Non-pigmented ciliary epithelial cell (primary cell): ENCODE measurements at places on chromosomes 16 and 17.

DNA sequence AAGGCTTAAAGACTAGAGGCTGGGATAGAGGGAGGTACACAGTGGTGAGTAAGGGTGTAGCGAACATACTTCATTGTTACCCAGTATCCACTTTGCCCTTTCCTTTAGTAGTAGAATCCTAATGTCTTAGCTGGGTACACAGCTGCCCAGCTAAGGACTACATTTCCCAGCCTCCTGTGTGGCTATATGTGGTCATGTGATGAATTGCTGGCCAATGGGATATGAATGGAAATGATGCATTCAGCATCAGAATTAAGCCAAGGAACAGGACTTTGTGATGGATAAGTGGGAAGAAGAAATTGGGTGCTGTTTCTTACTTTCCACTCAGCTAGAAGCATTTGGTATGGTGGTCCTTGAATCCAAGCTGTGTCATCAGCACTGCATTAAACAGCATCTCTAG is 55.9 kb downstream of the FOXL1 start:
- DNase-seq = no peak

DNA sequence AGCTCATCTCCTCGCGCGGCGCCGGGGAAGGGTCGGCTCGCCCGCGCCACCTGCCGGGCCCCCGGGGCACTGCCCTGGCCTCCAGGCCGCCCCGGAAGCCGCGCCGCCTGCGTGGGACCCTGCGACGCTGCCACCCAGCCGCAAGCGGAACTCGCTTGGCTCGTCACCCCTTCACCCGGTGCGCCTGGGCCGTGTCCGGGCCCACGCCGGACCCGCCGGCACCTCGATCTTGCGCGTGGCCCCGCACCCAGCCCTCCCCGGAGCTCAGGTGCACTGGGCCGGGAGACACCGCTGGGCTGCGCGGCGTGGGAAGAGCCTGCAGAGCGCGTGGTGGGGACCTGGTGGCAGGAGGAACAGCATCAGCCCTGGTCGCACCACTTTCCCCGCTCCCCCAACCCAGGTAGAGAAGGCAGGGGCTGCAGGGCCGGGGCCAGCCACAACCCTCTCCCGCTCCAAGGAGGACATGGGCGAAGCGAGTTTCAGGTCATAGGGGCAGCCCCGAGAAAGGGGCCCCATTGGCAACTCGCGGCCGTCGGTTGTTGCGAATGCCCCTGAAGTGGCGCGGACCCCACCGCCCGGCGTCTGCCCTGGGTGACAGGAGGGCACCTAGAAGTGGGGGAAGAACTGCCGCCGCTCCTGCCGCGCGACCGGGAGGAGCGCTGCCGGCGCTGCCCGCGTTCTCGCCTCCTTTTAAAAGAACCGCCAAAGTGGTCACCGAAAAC is 363 bp upstream of the MIF4GD start:
- DNase-seq = no peak

DNA sequence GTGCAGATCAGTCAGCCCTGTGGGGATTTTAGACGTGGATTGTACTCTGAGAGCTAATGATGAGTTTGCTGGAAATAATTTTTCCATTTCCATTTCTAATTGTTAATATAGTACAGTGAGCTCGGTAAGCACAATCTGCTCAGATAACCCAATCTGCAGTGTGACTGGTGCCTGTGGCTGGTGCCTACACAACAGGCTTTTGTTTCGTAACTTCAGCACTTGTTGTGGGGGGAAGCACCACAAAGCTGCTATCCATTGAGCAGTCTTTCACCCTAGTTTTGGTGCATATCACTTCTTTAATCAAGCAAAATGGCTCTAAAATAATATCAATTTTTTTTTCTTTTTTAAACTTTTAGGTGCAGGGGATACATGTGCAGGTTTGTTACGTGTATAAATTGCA is 534.9 kb upstream of the HSBP1 start:
- no peak for DNase-seq

GRCh38 chr17:72514891-72515290 is 394.1 kb downstream of the SOX9 start:
- peak; percentile 51 for DNase-seq

DNA sequence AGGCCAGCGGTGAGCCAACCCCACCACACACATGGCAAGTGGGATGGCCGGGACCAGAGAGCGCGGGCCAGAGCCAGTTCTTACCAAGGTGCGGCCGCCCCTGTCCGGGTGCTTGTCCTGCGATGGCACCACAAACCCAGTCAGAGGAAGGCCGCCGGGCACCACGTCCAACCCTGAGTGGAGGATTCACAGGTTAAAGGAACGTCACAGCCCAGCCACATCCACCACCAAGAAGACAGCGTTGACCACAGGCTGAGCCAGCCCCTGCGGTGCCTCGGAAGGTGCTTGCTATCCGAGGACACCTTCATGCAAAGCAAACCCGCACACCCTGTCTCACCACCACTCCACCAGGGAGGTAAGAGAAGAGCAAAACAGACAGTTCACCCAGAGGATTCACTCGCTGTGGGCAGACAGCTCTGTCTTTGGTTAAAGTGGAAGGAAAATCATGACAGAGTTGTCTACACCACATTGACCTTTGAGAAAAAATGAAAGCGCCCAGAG is 15.8 kb downstream of the SLX4 start:
- DNase-seq = no peak

DNA sequence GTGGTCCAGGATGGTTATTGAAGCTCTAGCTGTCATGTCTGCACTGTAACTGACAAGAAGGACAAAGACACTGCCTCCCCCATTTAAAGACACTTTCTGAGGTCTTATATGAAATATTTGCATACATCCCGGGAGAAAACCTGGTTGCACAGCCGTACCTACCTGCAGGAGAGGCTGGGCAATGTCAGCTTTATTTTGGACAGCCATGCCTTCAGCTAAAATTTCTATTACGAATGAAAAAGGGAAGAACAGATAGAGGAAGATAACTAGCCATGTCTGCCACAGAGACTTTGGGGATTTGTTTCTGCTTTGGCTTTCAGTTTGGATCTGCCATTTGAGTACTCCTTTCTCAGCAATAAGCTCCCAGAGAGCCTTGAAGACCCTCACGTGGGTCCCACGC is 19.0 kb downstream of the SLC7A6 start:
- no peak for DNase-seq

DNA sequence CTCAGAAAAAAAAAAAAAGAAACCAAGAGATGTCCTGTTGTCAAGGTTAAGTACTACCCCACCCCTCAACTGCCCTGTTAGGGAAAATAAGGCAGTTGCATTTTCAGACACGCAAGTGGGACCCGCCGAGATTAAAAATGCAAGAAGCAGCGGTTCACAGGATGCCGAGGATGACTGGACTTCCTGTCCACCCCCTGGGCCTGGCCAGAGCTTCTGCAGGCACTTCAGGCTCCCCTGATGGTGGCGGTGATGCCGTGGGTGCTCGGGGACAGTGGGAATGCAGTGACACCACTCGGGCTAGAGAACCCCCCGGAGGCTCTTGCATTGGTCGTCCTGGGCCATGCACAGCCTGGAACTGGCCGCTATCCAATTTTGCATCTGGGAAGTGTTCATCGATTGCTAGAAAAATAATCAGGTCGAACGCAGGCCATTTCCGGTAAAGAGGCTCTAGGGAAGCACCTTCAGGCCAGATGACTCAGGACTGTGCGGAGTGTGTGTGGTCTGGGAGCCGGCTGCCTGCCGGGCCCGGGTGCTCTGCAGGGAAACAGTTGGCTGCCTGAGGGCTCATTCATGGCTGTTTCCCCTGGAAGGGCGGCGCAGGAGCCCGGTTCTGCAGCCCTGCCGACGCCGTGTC is 13.4 kb upstream of the CRISPLD2 start:
- DNase-seq = peak; percentile 75
